ENCODE measurements at places on chromosomes 13 and 19. TPM values are rescaled to one million over a fixed set of nuclear protein-coding genes. Genes with fewer than 3 reads are reported as not detected.

The SYNE4 gene
- total RNA-seq: 2.0 TPM

The TYK2 gene
- 232 TPM for total RNA-seq

The KLK6 gene
- not detected for total RNA-seq

The IRGC gene
- not detected for total RNA-seq

The KPNA3 gene
- total RNA-seq: 31.7 TPM

The NLRP7 gene
- not detected for total RNA-seq

The CARS2 gene
- total RNA-seq: 73.6 TPM

The ZSCAN4 gene
- not detected for total RNA-seq

The SYCN gene
- total RNA-seq: not detected

The ZNF763 gene
- total RNA-seq: 3.4 TPM

The GNA15 gene
- 36.5 TPM for total RNA-seq

The PLA2G4C gene
- 6.3 TPM for total RNA-seq

The EMP3 gene
- 397 TPM for total RNA-seq

The ADM5 gene
- 4.8 TPM for total RNA-seq

The GRIN2D gene
- total RNA-seq: 0.05 TPM

The PCDH9 gene
- 0.05 TPM for total RNA-seq

The CEACAM4 gene
- total RNA-seq: not detected

The EDNRB gene
- not detected for total RNA-seq

The RB1 gene
- 41.8 TPM for total RNA-seq

The HIF3A gene
- total RNA-seq: not detected

The AMH gene
- 8.0 TPM for total RNA-seq

The SULT2B1 gene
- not detected for total RNA-seq

The SYT5 gene
- not detected for total RNA-seq

The DZIP1 gene
- not detected for total RNA-seq

The UHRF1 gene
- total RNA-seq: 85.6 TPM

The KDM4B gene
- total RNA-seq: 53.0 TPM
